Endothelial cell of umbilical vein (primary cell): ENCODE measurements at places on chromosomes 6 and 20.

GRCh38 chr6:7649037-7649810 is 59.2 kb downstream of the SNRNP48 start:
- DNase-seq, result no peak

DNA sequence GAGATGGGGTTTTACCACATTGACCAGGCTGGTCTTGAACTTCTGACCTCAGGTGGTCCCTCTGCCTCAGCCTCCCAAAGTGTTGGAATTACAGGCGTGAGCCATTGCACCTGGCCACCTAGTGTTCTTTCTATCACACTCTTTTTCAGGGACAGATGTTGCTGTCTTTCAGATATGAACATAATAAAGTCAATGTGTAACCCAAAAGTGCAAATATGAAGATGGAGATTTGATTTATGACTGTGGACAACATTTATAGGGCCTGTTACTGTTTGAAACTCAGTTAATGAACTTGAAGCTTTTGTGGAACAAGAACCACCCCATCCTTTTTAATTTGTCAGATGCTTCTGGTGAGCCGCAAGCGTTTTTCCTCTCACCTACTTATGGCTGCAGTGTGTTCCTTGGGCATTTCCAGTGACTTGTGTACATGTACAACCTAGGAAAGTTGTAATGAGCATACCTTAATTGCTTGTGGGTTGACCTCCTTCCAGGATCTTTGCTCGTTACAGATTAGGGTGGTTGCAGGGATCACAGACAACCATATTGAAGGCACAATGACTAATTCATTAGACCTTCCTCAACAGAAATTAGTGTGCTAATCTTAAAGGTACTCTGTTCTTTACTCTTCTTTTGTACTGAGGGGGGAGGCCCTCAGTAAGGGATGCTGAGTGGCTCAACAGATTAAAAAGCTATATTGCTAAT is 6.8 kb downstream of the TBPL1 start:
- no peak for DNase-seq

GRCh38 chr6:42745083-42745639 is 742 bp downstream of the TBCC start:
- DNase-seq, result peak; percentile 39

- no peak for DNase-seq
Observed at GRCh38 chr6:14110001-14110818, 7.4 kb upstream of the CD83 start.

DNA sequence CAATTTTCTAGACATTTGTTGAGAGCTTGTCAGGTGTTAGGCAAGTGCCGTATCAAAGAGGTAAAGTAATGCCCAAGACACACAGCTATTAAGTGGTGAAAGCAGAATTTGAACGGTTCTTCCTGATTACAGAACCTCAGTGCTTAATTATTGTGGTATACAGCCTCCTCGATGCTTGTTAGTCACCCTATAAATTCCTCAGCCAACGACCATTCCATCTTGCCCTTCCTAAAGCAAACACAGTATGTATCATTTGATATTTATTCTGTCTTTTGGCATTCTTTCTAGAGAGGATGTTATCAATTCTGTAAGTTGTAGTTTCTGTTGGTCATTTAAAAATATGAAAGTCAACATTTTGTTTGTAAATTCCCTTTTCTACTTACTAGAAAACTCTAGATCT is 297.8 kb upstream of the BMP2 start:
- no peak for DNase-seq

GRCh38 chr20:41984031-41984430 is 365.9 kb upstream of the CHD6 start:
- no peak for DNase-seq

- DNase-seq, result no peak
Observed at GRCh38 chr20:49279677-49280462, 2.0 kb upstream of the ZNFX1 start.

GRCh38 chr20:25459111-25459830 is 51.8 kb downstream of the GINS1 start:
- DNase-seq, result no peak

- no peak for DNase-seq
Observed at GRCh38 chr20:62823688-62824475, 7.0 kb downstream of the COL9A3 start.

GRCh38 chr20:39706184-39706663 is 744.1 kb downstream of the DHX35 start:
- DNase-seq, result peak; percentile 75

DNA sequence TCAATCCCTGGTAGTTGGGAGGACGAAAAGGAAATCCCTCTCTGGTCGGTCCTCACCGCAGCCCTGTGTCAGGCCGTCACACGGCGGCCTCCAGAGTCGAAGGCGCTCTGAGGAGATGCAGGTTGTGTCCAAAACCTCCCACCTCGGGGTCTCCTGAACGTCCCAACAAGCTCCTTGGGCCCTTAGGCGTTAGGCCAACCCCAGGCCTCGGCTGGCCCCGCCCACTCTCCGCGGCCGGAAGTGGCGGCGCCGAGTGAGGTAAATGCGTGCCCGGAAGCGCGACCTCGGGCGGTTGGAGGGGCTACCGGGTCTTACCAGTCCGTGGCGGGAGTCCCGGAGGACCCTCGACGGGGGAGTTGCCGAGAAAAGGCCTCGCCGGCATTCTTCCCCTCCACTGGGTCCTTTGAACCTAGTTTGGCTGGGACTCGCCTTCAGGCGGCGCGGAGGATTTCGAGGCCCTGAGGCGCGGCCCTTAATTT is at the start of gene TDRD6:
Gene TDRD6, plus strand, starts transcription at position 267 of the 479 bp plus-strand sequence. CDS start 244 bp downstream, outside the sequence.
- no peak for DNase-seq

GRCh38 chr20:3222635-3223600 is 13.6 kb downstream of the ITPA start:
- no peak for DNase-seq

DNA sequence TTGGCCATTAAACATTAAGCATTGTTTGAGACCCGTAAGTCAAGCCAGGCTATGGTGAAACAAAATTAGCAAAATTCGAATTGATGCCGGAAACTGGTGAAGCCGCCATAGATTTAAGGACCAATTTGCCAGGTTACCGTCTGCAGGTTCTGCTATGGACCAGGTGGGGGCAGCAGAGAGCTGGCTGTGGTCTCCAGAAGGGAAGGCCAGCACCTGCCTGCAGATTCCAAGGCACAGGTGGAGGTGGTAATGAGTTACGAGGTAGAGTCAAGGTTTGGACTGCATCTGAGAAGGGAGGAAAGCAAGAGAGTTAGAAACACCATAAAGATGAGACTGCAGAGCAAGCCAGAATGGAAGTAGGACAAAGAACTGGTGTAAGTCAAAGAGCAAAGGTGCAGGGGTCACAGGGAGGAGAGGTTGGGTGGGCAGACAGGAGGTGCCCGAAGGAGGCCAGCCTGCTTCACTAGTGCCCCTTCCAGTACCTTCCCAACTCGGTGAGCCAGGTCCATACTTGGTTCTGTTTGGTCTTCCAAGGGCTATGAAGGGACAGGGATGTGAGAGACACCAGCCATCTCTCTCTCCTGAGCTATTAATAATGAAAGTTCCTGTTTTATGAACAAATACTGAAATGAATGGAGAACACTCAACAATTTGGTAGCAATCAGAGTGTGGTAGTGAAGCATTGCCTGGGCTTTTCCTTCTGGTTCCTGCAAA is 131.6 kb upstream of the ESR1 start:
- peak; percentile 46 for DNase-seq

DNA sequence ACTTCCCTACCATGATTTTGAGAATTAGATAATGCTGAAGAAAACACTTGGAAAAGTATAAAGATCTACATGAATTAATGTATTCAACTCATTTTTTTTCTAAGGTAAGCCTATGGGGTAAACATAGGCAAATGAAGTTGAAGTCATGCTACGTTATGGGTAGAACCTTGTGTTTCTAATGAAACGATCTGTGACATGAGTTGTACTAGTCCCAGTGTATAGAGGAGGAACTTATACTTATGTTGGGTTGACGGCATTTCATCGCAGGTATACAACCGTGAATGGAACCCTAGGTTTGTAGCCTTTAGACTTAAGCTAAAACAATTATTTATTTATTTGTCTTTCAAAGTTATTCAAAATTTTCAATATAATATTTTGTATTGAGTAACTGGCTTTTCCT is 2.6 kb downstream of the SLC35F1 start:
- DNase-seq, result no peak

- no peak for DNase-seq
Observed at GRCh38 chr20:59835057-59835447, 98.4 kb downstream of the SYCP2 start.

GRCh38 chr6:104940238-104940892 is 16.5 kb upstream of the LIN28B start:
- no peak for DNase-seq

- no peak for DNase-seq
Observed at GRCh38 chr20:56676679-56677078, 47.6 kb downstream of the TFAP2C start.

DNA sequence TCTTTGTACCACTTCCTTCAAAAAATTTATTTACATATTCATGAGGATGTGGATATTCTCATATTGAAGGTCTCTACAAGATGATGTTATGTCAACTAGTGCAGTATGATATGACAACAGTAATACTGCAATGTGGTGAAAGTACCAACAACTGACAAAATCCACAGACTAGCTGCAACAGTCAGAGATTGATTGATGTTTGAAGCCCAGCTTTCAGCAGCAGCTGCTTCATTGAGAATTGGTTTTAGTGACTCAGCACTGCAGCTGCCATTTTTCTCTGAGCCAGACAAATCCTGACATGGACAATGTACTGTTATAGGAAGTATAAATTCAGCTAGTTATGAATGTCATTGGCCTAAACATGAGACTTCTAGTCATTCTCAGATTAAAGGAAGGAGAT is 53.8 kb downstream of the PKIB start:
- DNase-seq, result no peak

- no peak for DNase-seq
Observed at GRCh38 chr20:19967445-19967844, 49.7 kb upstream of the NAA20 start.

- no peak for DNase-seq
Observed at GRCh38 chr6:141957271-141957670, 175.5 kb upstream of the GJE1 start.

- DNase-seq, result peak; percentile 26
Observed at GRCh38 chr6:121260651-121261102, 73.6 kb downstream of the TBC1D32 start.

GRCh38 chr6:133951881-133952814 is 876 bp upstream of the TBPL1 start:
- DNase-seq, result peak; percentile 81

- no peak for DNase-seq
Observed at GRCh38 chr20:36684747-36685146, 38.8 kb upstream of the SLA2 start.

- no peak for DNase-seq
Observed at GRCh38 chr6:35491558-35492257, 5.2 kb downstream of the TEAD3 start.

- no peak for DNase-seq
Observed at GRCh38 chr6:34457382-34457741, 8.5 kb upstream of the PACSIN1 start.

GRCh38 chr20:41621421-41621820 is 3.2 kb upstream of the CHD6 start:
- no peak for DNase-seq

DNA sequence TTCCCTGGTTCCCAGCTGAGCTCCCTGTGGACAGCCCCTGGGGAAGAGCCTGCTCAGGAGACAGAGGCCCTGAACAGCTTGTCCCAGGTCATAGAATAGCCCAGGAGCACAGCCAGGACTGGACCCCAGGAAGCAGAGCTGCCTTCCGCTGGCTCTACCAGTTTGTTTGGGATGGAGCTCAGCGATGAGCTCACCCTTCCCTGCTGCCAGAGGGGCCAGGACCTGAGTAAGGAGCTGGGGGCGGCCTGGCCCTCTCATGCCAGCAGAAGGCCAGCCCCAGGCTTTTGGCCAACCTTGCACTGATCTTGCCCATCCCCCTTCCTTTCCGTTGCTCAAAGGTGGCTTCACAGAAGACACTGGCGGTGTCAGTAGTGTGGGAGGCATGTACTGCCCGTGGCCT is 17.5 kb downstream of the MMP24OS start:
- DNase-seq, result no peak

DNA sequence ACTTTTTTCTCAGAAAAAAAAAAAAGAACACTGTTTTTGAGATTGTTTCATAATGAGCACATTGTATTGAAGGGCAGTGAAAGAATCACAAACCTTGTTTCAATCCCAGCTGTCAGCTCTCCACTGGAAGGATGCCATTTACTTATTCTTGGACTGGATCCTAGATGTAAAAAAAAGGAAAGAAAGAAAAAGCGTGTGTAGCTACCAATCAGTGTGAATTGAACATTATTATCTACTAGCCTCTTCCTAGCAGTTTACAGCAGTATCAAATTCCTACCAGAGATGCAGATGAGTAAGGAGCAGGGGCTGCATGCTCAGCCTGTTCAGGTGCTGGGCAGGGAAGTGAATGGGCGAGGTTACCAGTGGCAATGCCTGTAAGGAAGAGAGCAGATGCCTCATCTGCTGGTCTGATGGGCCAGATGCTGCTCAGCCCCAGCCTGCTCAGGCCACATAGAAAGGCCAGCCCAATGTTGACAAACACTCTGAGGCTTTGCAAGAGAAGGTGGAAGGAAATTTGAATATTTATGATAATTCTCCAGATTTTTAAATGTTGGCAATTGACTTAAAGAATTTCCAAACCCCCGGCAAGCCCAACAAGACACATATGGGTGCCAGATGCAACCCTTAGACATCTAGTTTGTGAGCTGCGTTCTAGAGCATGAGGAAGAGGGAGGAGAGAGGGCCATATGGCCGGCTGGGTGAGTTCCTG is 189.5 kb downstream of the IBTK start:
- peak; percentile 84 for DNase-seq

- DNase-seq, result no peak
Observed at GRCh38 chr6:169824848-169825557, 73.6 kb downstream of the ERMARD start.

- DNase-seq, result peak; percentile 64
Observed at GRCh38 chr6:167733740-167734661, 92.7 kb upstream of the AFDN start.

DNA sequence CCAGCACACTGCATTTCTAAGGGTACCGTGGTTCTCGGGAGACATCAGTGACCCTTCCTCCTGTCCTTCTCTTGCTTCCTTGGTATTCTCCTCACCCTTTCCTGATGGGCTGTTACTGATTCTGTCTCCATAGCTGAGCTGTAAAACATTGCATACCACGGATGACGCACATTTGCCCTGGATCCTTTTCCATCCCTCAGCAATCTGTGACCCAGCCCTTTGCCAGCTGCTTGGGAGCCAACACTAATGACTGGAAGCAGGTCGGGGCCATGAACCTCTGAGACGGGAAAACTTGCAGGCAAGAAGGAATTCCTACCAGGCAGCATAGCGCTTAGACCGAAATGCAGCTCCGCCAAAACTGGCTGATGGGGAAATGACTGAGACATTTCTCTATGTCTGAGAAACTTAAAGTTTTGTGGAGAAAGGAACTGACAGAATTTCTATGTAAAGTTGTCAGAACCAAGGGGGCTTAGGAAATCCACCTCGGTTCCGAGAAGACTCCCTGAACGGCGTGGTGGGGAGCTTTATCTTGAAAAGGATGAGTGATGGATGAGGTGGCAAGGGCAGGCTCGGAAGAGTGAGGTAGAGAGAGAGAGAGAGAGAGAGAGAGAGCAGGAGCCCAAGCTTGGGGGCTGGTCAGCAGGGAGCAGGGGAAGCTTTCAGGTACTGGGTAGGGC is 19.2 kb downstream of the TUBB2B start:
- DNase-seq, result no peak
